A549 treated with DMSO at 1 μM for 4 hours (cell line): ENCODE measurements at places on chromosomes 7 and 10. TPM values are rescaled to one million over a fixed set of nuclear protein-coding genes. Genes with fewer than 3 reads are reported as not detected.

MSMB gene
- not detected in 5 replicates for total RNA-seq

CCNJ gene
- 6.6 to 8.3 TPM (median 7.8 TPM) in 5 replicates for total RNA-seq

CFAP70 gene
- 0.12 to 0.37 TPM (median 0.19 TPM) in 5 replicates for total RNA-seq

DOCK4 gene
- 4.2 to 7.2 TPM (median 6.0 TPM) in 5 replicates for total RNA-seq

NUTM2A gene
- total RNA-seq = 0.05 to 0.19 TPM (median 0.12 TPM) in 4 of 5 replicates, not detected in the other

AMZ1 gene
- 0.01 to 0.05 TPM in 2 of 5 replicates, not detected in the others for total RNA-seq

NUTM2E gene
- 0.36 to 0.43 TPM (median 0.40 TPM) in 5 replicates for total RNA-seq

SHTN1 gene
- total RNA-seq = 22.8 to 31.3 TPM (median 27.0 TPM) in 5 replicates

PHF14 gene
- total RNA-seq = 18.5 to 27.9 TPM (median 24.0 TPM) in 5 replicates

RASSF4 gene
- total RNA-seq = 1.2 to 1.7 TPM (median 1.5 TPM) in 5 replicates

CHAT gene
- total RNA-seq = not detected in 5 replicates

AGMO gene
- 0.96 to 1.3 TPM (median 1.1 TPM) in 5 replicates for total RNA-seq

STYXL1 gene
- total RNA-seq = 38.8 to 42.5 TPM (median 40.4 TPM) in 5 replicates

UNCX gene
- 0.07 to 0.08 TPM in 2 of 5 replicates, not detected in the others for total RNA-seq

COMTD1 gene
- 24.0 to 47.2 TPM (median 44.1 TPM) in 5 replicates for total RNA-seq

PNLIPRP3 gene
- total RNA-seq = 0.03 TPM in 1 of 5 replicates, not detected in the others

VAX1 gene
- total RNA-seq = 1.3 to 1.9 TPM (median 1.5 TPM) in 5 replicates

SPDYE16 gene
- total RNA-seq = 0.10 TPM in 1 of 5 replicates, not detected in the others

AFAP1L2 gene
- 21.7 to 29.6 TPM (median 25.1 TPM) in 5 replicates for total RNA-seq

SEMA3A gene
- total RNA-seq = 6.3 to 8.3 TPM (median 7.9 TPM) in 5 replicates

PDE6C gene
- total RNA-seq = not detected in 5 replicates

GPR141 gene
- not detected in 5 replicates for total RNA-seq

PRRT4 gene
- total RNA-seq = 0.19 to 0.43 TPM (median 0.37 TPM) in 5 replicates
